ENCODE measurements at places on chromosomes 6 and 20.

- peak; percentile 70 for DNase-seq
These were observed 63.2 kb downstream of the HIVEP2 start for GRCh38 chr6:142881761-142882160.

DNA sequence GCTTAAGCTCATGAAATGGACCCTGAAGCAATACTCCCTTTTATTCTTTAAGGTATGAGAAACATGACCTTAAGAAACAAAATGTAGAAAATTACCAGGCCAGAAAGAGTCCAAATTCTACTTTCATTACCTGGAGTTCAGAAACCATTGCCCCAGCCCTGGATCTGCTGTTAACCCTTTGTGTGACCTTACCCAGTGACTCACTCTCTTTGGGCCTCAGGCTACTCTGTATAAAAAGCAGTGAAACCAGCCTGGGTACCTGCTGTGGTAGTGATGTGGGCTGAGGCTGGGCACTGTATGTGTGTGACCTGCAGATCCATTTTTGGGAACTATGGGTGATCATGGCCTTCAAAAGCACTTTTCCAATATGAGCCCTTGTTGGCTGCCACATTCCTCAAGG is 47.2 kb downstream of the SLC9A8 start:
- DNase-seq, result no peak

GRCh38 chr6:31112478-31112877 is at the start of gene C6orf15:
C6orf15 (minus strand) TSS chr6:31112575; CDS start chr6:31112555, 20 bp downstream.
- no peak for DNase-seq

GRCh38 chr6:17842934-17843821 is 136.5 kb upstream of the NUP153 start:
- no peak for DNase-seq

- peak; percentile 12 for DNase-seq
These were observed 144.7 kb upstream of the RPS6KA2 start for GRCh38 chr6:166771701-166772100.

Measured in islet precursor cell (in vitro differentiated cells).